Activated CD4-positive, alpha-beta T cell treated with anti-CD3 and anti-CD28 coated beads, Interleukin-2, amount 50 U/mL, for 24 hours (primary cell): ENCODE measurements at places on chromosomes 16 and 17.

DNA sequence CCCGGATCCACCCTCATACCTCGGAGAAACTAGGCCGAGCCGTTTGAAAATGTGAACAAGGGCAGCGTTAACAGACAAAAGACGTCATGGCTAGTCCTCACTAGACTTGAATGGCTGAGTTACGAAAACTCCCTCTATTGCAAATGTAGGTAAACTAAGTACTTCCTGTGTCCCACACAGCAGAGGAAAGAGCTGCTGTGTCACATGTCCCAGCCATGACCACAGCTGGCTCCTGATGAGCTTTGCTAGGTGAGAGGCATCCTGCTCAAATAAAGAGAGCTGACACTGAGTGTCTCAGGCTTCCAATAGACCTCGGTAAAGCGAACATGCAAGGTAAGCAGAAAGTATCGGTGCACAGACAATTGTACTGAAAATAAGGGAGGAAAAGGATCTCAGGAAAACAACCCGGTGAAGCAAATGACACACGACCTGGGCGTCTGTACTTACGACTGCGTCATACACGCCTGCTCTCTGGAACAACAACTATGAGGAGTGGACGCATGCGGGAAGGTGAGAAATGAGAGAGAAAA is 26.0 kb downstream of the TMEM204 start:
- DNase-seq: no peak

GRCh38 chr16:1027501-1027815 is 45.1 kb upstream of the SSTR5 start:
- DNase-seq: no peak

- DNase-seq: peak; percentile 77
Measured at GRCh38 chr17:75848523-75849278, 4.5 kb upstream of the UNC13D start.

DNA sequence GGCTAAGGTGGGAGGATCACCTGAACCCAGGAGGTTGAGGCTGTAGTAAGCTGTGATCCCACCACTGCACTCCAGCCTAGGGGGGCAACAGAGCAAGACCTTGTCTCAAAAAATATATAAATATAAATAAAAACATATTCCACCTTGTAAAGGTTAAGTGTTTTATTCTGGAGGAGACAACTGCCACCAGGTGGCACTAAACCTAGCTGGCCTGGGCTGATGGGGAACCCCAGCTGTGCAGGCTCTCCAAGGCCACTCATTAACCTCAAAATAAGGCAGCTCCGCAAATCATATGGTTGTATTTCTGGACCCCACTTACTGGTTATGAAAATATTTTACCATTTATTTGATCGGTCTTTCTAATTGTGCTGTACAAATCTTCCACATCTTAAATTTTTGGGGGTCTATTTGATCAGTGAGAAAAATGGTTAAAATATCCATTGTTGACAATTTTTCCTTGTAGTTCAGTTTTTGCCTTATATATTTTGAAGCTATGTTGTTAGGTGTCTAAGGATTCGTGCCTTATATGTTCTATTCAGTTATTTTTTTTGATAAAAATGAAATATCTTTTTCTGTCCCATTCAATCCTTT is 8.5 kb upstream of the ICAM2 start:
- DNase-seq: peak; percentile 46

DNA sequence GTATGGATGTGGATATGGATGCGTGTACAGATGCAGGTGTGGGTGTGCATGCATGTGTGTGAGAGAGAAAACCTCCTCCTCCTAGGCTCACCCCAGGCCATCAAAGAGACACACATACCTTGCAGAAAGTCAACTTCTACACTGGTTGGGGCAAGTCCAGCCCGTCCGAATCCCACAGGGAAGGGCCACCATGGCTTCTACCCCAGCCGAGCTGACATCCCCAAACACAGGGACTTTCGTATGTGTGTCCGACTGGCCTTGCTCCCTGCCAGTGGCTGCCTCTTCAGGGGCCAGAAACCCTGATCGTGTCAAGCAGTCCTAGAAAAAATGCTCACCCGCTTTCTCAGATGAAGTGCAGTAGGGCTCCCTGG is 134.2 kb downstream of the XYLT1 start:
- no peak for DNase-seq

DNA sequence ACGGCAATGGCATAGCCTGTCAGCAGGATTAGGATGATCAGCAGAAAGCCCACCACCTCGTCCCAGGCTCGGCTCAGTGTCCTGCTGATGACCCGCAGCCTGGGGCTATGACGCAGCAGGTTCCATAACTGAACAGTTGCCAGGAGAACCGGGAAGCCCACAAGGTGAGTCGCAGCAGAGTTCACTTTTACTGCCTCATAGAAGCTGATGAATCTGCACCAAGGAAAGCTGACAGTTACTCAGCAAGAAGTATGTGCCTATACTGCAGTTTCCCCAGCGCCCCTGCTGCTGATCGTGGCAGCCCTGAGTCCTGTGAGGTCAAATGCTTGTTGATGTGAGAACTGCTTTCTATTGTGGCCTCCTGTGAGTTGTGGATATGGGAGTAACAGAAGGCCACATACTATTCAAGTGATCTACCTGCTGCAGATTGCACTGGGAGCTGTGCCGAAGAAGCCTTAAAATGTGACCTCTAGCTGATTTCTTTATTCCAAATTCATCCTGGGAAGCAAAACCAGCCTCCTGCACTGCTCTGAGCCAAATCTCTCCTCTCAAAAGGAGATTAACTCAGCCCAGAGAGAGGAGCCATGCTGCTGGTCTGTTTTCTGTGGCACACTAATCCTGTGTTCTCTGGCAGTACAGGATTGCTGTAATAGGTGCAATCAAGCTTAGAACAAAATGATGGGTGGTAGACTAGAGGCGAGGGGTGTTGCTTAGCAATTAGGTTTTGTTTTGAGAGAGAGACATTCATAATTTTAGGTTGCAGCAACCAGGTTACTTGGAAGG is 38.8 kb downstream of the IST1 start:
- no peak for DNase-seq

GRCh38 chr16:4663777-4664465 is 29.4 kb upstream of the NUDT16L1 start:
- no peak for DNase-seq

- no peak for DNase-seq
Measured at GRCh38 chr16:27225536-27226360, 22.4 kb downstream of the KDM8 start.

DNA sequence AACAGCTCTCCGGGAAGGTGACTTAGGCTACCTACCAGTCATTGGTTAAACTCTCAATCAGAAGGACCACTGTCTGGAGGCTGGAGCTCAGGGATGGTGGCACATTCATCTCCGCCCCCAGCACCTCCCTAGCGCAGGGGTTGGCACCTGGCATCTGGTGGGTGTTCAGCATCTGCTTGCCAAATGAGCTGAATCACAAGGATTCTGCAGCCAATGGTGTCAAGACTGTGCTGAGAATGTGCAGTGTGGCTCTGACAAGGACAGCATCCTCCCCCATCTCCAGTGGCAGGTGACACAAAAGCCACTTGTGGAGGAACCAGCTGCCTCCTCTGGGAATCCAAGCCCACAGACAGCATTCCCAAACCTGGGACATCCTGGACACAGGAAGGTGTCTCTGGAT is 35.2 kb downstream of the PLXDC1 start:
- DNase-seq: no peak

GRCh38 chr17:28774206-28774605 is 30.4 kb downstream of the TRAF4 start:
- no peak for DNase-seq

DNA sequence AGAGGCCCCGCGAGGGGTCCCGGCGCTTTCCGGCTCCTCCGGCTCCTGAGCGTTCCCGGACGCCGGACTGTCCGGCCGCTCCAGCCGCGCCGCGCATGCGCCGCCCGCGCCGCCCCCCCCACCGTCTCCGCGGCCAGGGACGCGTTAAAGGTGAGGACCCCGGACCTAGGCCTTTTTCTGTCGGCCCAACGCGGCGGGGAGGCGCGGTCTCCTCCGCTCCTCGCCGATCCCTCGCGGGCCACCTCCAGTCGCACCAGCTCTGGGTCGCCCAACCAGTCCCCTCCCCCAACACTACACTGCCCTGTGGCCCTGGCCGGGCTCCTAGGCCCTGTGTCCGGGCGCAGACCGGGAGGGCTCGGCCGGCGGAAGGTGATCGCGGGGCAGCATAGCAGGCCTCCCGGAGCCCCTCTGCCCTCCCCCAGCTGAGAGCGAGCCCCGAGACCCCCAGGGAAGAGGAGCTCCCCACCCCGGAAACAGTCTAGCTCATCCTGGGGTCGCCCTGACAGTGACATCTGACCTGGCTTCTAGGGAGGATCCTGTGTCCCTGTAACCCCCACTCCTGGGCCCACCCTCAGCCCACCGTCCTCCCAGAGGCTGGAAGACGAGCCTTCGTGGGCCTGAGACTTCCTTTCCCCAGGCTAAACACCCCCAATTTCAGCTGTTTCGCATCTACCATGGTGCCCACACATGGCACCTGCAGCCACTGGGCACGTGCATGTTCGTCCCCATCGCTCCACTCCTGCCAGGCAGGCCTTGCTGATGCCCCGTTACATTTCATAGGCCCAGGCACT is 14.7 kb upstream of the BCAR1 start:
- no peak for DNase-seq
